ENCODE measurements at places on chromosomes 11 and 22.
A peak's percentile ranks its signal among the peaks of the same experiment; 100 is the strongest.

DNA sequence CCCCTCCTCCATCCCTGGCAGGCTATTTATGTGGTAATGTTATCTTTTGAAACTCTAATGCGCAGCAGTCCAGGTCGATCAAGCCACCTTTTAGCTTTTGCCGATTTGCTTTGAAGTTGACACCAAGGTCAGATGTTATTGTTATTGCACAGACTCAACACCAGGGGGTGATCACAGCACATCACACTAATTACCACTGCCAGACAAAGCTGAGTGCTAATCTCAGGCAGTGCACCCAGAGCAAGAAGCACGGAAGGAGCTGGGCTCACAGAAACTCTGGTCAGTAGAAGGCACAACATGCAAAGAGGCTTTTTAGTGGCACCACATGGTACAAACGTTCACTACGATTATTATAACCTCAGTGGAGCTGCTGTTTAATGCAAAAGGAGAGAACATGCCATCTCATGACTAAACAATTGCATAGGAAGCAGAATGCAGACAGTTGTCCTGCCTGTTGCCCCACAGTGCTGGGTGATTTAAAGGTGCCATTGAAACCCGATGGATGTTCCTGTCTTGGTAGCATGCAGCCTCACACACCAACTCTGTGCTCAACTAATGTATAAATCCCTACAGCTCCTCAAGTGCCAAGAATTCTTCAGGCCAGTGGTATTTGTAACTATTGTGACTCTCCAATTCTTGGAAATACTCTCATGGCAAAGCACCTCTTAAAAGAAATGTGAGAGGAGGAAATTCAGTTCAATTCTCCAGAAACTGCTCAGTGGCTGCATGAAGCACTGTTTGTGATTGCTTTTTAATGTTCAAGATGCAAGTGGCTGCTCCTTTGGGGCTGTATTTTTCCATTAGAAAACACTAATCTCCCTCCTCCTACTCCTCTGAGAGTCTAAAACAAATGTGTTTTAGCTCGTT is 353.9 kb upstream of the DDI1 start:
- DNase-seq = no peak

GRCh38 chr11:86140334-86140990 is 71.6 kb upstream of the PICALM start:
- no peak for DNase-seq

DNA sequence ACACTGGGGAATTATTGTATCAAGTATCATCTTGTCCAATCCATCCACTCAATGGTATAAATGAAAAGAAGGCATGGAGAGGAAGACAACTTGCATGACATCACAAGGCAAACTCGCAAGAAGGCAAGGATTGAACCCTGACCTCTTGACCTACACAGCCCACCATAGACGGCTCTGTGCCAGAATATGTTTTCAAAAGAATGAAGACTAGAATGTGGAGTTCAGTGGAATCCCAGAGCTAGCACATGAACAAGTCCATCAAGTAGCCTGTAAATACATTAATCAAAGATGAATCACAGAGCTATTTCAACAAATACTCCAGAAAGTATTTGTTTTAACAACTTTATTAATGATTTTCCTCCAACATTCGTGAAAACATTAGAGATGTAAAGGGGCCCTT is 189.7 kb downstream of the GUCY1A2 start:
- DNase-seq = no peak

- DNase-seq = no peak
These were observed 20.8 kb downstream of the IL10RA start for GRCh38 chr11:118007040-118007439.

GRCh38 chr11:93741094-93741881 is at the start of the genes C11orf54 and TAF1D:
TSS of gene C11orf54 (plus strand) at chr11:93741672. CDS start at chr11:93747394, 5,722 bp downstream.
TSS of gene TAF1D (minus strand) at chr11:93741495. CDS start at chr11:93739304, 2,191 bp downstream.
- DNase-seq = peak; percentile 99

DNA sequence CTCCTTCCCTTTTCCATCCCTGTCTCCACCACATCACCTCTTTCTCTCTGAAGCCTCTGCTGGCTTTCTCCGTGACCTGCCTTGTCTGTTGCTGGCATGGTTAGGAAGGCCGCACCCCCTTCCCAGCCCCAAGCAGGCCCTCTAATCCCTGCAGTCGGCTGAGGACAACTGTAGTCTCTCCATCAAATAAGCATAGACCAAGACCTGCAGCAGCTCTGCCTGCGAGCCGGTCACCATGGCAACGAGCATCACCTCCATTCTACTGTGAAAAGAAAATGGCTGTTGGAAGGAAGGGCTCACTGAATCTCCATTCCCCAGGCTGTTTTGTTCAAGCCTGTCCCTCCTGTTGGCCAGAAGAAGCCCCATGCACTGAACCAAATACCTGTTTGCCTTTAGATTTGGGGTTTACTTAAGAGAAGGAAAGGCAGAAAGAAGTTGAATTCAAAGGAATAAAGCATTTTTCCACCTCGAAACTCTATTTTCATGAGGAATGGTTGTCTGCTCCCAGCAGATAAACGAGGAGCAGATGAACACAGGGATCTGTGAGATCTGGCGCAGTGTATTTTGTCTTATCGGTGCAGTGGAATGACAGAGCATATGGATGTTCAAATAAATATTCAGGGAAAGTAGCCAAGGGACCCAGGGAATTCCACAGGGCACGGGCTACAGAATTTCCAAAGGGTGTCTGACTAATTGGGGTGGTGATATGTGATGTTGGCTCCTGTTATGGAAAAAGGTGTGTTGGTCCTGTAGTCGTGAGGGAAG is 113.1 kb upstream of the TTC12 start:
- DNase-seq = no peak

- no peak for DNase-seq
These were observed 33.4 kb downstream of the PPARA start for GRCh38 chr22:46183733-46184132.

GRCh38 chr22:49735411-49735900 is 92.2 kb downstream of the BRD1 start:
- DNase-seq = peak; percentile 24

DNA sequence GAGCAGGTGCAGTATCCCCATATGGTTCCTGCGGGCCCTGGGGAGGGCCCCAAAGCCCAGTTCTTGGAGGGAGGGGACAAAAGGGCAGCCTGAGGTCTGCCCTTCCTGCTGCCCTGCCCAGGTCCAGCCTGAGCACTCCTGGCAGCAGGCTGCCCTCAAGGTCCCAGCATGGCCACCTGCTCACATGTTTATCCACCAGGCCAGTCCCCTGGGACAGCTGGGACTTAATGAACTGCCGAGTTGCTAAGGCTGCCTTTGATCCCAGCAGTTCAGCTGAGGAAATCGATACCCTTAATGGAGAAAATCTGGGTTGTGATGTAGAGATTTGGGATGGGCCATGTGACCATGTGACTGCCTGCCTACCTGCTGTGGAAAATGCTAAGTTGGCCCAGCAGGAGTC is 146.2 kb downstream of the TRIM29 start:
- no peak for DNase-seq

- DNase-seq = no peak
These were observed 1.6 kb upstream of the MFRP start for GRCh38 chr11:119347940-119348605.

DNA sequence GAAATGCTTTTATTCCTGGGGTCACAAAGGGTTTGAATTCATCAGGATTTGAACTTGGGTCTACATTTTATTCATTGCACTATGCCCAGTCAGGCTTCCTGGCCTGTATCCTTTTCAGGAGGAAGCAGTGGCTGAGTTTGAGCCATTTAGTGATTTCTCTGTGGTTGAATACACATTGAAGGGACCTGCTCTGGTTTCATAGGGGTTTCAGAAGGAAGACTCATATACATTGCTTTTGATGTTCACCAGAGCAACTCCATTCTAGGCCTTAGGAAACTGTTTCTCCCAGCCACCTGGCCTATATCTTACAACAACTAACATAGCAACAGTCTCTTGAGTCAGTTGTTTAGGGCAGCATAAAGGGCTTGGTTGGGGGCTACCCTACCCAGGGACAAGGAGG is 165.7 kb downstream of the INSC start:
- no peak for DNase-seq

GRCh38 chr22:31926024-31926423 is 18.3 kb upstream of the YWHAH start:
- DNase-seq = no peak

DNA sequence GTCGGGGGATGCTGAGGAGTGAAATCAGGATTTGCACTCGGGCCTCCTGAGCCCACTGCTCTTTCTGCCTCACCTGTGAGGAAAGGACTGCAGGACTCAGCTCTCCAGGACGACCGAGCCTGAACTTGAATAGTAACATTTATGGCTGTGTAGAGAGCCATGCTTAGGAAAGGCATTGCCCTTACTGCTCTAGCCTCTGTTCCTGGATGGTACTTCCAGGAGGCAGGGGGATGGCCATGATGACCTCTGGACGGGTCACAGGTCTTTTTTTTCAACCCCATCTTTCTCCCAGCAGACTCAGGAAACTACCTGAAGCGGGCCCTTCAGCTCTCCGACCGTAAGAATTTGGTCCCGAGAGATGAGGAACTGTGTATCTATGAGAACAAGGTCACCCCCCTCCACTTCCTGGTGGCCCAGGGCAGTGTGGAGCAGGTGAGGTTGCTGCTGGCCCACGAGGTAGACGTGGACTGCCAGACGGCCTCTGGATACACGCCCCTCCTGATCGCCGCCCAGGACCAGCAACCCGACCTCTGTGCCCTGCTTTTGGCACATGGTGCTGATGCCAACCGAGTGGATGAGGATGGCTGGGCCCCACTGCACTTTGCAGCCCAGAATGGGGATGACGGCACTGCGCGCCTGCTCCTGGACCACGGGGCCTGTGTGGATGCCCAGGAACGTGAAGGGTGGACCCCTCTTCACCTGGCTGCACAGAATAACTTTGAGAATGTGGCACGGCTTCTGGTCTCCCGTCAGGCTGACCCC is 11.3 kb downstream of the ANKK1 start:
- no peak for DNase-seq

DNA sequence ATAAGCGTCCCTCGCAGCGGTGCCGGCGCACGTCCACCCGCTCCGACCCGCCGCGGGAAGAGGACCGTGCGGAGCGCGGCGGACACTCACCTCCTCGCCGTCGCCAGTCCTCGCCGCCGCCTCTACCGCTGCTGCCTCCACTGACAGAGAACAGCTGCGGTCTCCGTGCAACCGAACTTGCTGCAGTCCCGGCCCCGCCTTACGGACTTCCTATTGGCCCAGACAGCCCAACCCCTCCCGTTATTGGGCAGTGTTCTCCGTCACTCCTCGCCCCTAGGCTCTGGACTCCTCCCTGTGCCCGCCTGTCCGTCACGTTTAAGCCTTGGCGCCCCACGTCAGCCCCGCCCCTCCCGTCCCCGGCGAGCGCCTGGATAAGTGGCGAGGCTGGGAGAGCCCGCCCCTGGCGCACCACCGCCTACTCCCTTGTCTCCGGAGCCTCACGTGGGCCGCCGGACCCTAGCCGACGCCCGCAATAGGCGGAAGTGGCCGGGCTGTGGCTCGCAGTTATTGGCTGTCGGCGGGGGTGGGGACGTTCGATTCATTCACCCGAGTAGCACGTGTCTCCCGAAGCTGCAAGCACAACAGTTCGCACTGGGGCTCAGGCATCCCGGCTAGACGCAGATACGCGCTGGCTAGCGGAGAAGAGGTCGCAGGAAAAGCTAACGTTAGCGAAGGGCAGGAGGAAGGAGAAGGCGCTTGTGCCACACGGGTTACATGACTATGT is at the start of gene PC:
TSS of gene PC (minus strand) at position 152 of the 724 bp plus-strand sequence. CDS start 86,224 bp downstream, outside the sequence.
- DNase-seq = peak; percentile 99

- no peak for DNase-seq
These were observed 51.0 kb downstream of the MIAT start for GRCh38 chr22:26708256-26709009.

GRCh38 chr22:30182815-30183214 is 63.7 kb downstream of the LIF start:
- DNase-seq = no peak

DNA sequence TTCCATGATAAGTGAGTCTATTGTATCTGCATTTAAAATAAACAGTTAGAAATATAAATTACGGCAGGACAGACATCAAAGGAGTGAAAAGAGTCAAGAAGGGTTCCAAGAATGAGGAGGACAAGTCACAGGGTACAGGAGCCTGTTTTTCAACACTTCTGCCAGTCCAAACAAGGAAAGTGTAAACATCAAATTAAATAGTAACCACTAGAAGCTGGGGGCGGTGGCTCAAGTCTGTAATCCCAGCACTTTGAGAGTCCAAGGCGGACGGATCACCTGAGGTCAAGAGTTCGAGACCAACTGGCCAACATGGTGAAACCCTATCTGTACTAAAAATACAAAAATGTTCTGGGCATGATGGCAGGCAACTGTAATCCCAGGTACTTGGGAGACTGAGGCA is 219.6 kb downstream of the LUZP2 start:
- no peak for DNase-seq

GRCh38 chr11:43751726-43752125 is 71.2 kb downstream of the HSD17B12 start:
- no peak for DNase-seq

GRCh38 chr22:22810018-22810427 is 77.6 kb upstream of the IGLL5 start:
- DNase-seq = no peak

Data from left lung (tissue), 14 donors.